Tongue (tissue), 3 donors: ENCODE measurements at places on chromosomes 13 and 19. TPM values are rescaled to one million over a fixed set of nuclear protein-coding genes. Genes with fewer than 3 reads are reported as not detected.

- no peak for DNase-seq
Observed at GRCh38 chr19:38148337-38148736, 75.7 kb downstream of the DPF1 start.

Gene SUGP1
- 16.5 TPM for total RNA-seq

- peak; percentile 63 for DNase-seq
Observed at GRCh38 chr13:77918391-77919245, at the start of gene EDNRB. TSS of gene EDNRB (minus strand) at chr13:77918831. CDS start at chr13:77918573, 258 bp downstream.

Gene TNNT1
- 338 TPM for total RNA-seq

Gene SWSAP1
- 0.82 TPM for total RNA-seq

- DNase-seq, result no peak
Observed at GRCh38 chr13:102715447-102715846, 20.6 kb upstream of the METTL21C start.

DNA sequence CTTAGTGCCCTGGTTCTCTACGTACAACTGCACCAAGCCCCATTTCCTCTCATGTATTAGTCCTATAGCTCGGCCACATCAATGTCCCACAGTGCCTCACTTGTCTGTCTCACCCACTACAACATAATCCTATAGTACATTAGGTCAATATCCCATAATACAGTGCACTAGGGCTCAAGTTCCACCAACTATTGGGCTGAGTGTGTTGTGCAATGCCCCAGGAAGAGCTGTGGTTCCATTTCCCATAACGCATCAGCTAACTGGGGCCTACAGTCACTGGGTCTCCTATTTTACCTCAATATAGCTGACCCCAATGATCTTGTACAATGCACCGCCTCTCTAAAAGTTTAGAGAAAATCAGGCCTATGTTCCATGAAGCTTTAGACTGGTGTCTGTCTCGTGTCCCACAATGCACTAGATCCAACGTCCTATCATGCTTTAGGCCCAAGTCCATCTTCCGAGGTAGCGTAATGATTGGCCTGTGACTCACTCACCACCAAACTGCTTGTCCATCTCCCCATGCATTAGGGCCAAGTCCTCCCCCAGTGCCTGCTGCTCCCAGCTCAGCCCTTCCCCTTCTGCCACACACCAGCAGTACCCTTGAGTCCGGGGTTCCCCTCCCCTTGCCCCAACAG, 21.8 kb downstream of the TSKS start:
- DNase-seq, result no peak

Gene ACER1
- not detected for total RNA-seq

DNA sequence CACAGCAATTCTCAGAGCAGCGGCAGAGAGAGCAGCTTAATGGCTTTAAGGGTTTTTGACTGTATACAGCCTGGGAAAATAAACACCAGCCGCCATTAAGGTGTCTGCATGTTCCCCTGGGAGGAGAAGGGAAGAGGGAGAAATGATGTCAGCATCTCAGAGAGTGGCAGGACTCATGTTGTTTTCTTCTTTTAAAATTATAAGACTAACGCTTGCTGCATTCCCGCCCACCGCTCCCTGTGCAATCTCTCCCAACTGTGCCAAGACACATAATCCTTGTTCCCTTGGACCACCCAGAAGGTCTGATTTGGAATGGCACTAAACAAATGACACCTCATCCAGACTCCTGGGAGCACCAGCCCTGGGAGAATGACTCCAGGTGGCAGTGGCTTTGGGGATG, 27.7 kb upstream of the FAM216B start:
- DNase-seq, result peak; percentile 56
